Cerebellar cortex (tissue), 1 donor: ENCODE measurements at places on chromosomes 4 and X.
A peak's percentile ranks its signal among the peaks of the same experiment; 100 is the strongest.

DNA sequence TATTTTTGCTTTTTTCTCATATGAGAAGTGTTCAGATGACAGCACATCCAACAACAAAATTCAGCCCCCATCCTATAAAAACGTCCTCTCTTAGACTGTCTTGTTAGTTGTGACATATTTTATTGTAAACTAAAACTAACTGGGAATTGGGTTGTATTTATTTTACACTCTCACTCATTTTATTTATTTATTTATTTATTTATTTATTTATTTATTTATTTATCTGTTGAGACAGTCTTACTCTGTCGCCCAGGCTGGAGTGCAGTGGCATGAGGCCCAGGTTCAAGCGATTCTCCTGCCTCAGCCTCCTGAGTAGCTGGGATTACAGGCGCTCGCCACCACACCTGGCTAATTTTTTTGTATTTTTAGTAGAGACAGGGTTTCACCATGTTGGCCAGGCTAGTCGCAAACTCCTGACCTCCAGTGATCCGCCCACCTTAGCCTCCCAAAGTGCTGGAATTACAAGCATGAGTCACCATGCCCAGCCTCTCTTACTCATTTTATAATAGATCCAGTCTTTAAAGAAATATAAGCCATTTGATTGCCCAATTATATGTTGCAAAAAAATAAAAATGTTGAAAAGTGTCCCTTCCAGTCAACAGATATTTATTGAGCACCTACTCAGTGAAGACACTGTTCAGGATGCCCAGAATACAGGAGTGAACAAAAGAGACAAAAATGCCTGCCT, 44.6 kb downstream of the PALLD start:
- DNase-seq: no peak

DNA sequence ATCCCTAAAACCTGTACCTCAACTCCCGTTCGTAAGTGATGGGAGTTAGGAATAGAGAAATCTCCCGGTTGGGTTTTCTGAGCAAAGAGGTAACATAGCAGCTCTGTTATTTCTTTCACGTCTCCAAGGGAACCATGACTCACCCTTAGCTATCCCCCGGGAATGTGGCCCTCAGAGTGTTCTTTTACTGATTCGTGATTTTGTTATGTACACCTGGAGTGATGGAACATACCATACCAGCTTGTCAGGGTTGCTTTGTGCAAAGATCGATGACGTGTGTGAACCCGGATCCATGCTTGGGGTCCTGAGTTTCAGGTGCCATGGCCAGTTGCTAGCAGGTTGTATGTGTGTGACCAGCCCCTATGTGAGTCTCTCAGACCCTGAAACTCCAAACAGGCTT, 52.6 kb downstream of the HPRT1 start:
- no peak for DNase-seq

DNA sequence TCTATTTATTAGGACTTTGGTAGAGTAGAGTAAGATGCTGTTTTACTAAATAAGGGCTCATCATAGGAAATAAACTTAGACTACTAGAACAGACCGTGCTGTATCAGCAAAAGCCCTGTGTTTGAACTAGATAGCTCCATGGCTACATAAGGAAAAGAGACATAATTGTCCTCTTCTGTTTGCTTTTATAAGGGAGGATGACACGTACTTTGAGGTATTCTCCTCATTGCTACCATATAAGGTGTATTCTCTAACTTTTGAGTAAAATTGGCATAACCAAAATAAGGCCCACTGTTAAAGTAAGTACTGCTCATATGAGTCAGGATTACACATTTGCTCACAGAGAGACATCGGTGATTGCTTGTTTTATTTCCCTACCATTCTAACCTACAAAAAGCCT, 64.3 kb downstream of the PDLIM5 start:
- DNase-seq: no peak

DNA sequence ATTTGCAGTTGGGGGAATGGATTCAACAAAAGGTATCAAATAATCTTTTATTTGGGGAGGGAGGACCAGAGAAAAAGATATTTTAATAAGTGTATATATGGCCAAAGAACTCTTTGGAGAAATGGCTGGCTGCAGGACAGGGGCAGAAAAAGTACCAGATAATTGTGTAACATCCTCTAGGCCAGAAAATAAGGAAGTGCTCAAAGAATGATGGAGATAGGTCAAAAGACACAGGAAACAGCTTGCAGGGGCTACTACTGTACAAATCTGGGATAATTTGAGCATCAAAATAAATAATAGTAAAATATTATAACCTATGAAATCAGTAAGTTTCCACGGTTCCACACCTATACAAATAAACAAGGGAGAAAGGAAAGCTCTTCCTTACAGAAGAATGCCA, 34.8 kb downstream of the KLHL5 start:
- no peak for DNase-seq

GRCh38 chrX:12906046-12906761, at the start of gene TLR8:
Gene TLR8, plus strand, starts transcription at chrX:12906620. Its CDS starts 87 bp downstream, at chrX:12906707.
- DNase-seq: no peak

- DNase-seq: no peak
Observed at GRCh38 chr4:79882806-79883205, 190.2 kb downstream of the ANTXR2 start.

DNA sequence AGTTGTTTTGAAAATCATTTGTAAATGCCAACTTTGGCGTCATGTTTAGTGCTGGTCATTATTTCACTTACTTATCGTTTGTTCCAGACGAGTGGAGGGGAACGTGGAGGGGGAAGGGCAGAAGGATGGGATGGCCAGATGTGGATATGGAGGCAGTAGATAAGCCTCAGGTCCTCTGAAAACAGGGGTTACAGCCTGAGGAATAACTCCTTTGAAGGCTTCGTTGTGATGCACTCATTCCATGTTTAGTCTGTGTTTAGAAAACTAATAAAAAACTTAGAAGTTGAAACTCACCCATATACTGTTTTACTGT, 1.1 kb downstream of the MOB1B start:
- DNase-seq: peak; percentile 19

DNA sequence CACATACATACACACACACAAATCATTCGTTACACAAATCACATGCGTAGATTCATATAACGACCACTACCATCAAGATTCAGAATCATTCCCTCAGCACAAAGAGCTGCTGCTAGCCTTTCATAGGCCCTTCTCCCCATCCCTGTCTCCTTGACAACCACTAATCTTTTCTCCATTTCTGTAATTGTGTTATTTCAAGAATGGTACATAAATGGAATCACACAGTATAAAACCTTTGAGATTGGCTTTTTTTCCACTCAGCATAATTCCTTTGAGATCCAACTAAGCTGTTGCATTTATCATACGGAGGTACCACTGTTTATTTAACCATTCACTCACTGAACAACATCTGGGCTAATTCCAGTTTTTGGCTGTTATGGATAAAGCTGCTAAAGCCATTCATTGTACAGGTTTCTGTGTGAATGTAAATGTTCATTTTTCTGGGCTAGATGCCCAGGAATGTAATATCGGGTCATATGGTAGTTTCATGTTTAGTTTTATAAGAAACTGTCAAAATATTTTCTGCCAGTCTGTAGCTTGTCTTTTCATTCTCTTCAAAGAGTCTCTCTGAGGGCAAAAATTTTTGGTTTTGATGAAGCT, 64.1 kb downstream of the USP11 start:
- DNase-seq: no peak

DNA sequence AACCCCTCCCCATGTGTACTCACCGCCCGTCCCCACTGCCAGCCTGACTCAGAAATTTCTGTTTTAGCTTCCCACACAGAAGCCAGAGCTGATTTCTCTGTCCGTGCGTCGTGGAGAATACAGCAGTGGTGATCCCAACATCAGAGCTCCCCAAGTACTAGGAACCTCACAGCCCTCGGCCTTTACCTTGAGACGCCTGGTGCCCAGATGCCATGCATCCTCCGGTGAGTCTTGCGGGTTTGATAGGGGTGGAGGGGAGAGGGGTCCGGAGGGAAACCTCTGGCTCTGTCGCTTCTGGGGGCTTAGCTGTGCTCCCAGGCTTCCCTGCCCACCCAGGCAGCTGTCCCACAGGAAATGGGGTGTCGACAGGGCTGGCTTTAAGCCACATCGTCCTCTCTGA, 2.1 kb downstream of the LOC101059915 start:
- no peak for DNase-seq

GRCh38 chr4:13980317-13981310, 353.1 kb upstream of the BOD1L1 start:
- DNase-seq: no peak

GRCh38 chrX:136159611-136160025, 12.3 kb downstream of the FHL1 start:
- no peak for DNase-seq

DNA sequence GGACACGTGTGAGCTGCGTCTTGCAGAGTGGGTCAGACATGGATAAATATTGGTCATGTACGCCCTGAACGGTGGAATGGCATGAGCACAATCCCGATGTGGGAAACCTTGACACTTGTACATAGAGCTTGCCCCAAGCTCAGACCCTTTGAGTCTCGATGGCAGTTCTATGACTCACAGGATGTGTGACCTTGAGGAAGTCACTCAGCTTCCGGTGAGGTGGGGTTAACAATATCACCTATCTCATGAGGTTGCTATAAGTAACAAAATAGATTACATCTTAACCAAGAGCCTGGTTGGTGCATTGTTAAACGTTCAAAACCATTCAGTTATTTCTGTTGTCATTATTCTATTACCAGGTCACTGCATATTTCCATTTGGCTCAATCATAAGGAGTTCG, 109.1 kb upstream of the TBL1X start:
- DNase-seq: no peak

GRCh38 chr4:111921714-111922113, 223.5 kb upstream of the FAM241A start:
- DNase-seq: no peak

GRCh38 chrX:118484216-118484903, 11.3 kb upstream of the DOCK11 start:
- no peak for DNase-seq

DNA sequence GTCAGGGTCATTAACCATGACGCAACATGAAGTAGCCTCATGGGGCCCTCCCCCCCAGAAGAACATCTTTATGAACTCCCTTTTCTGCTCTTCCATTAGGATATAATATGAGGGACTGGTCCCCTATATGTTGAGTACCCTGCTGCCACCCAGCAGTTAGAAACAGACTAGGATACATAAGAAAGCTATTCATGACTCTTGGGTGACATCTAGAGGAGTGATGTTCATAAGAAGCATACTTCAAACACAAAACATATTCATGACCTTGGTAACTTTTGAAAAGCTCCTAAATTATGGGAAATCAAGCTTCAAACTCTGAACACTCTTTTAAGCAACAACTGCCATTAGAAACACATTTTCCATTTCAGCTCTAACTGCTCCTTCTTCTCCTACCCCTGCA, 155.2 kb upstream of the SPIN4 start:
- peak; percentile 46 for DNase-seq

GRCh38 chrX:125398959-125399440, 79.3 kb downstream of the TEX13C start:
- no peak for DNase-seq

- DNase-seq: no peak
Observed at GRCh38 chrX:36434522-36434921, 515.0 kb downstream of the CFAP47 start.

GRCh38 chr4:84498935-84499623, at the start of gene NKX6-1:
Gene NKX6-1, minus strand, starts transcription at chr4:84499292. Its CDS starts 1,064 bp downstream, at chr4:84498228.
- no peak for DNase-seq

GRCh38 chr4:72451349-72451748, 117.7 kb downstream of the ADAMTS3 start:
- no peak for DNase-seq

- DNase-seq: peak; percentile 8
Observed at GRCh38 chr4:181281451-181281850, 961.8 kb upstream of the TENM3 start.

- DNase-seq: no peak
Observed at GRCh38 chr4:156326246-156326645, 372.6 kb upstream of the CTSO start.

- no peak for DNase-seq
Observed at GRCh38 chr4:182600856-182601255, 316.3 kb downstream of the DCTD start.

DNA sequence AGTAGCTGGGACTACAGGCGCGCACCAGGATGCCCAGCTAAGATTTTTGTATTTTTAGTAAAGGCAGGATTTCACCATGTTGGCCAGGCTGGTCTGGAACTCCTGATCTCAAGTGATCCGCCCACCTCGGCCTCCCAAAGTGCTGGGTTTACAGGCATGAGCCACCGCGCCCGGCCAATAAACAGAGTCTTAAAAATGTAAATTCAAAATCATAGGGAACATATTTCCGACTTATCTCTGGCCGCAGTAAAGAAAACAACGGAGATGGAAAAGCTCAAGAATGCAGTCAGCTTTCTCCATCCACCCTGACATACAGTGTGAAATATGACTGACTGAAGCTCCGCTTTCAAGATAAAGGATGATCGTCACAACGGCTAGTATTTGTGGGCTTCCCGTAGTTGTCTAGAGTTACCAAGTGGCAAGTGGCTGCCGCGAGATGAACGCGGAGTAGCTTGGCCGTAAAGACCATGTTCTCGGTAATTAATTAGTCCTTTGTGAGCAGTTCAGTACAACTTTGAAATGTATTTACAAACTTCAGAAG, 495.1 kb upstream of the FAT1 start:
- no peak for DNase-seq

DNA sequence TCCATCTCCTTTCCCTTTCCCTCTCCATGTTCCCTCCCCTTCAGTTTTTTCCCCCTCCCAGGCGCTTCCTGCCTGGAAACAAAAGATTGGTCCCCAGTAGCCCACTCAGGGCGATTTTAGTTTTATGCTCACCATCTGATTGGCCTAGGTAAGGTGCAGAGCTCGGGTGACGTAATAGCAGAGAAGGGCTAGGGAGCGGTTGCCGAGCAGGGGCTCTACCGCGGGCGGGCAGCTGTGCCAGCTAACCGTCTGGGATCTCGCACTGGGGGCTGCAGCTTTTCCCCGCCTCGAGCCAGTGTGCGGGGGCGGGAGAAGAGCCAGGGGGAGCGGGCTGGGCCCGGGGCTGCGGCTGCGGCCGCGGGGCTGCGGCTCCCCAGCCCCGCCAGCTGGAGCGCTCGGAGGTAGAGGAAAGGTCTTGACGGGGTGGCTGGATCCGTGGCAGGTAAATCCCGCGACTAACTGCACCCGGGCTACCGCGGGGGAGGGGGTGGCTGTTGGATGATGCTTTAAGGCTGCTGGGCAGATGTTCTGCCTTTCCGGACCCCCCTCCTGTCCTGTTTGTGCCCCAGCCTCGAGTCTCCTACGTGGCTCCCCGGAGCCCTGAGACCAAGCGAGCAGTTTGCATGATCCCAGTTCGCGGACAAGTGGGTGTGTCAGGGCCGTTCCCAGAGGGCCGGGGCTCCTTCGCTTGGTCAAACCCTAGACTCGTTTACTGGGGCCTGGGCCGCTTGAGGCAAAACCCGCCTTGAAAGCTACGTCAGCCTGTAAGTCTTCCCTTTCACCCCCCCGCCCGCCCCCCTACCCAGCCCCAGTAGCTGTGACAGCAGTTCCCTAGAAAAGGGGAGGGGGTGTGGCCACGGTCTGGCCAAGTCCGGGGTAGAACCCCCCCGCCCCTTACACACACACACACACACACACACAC, at the start of gene PAK3:
Gene PAK3 (plus strand): TSS at position 218 of the 922 bp plus-strand sequence. CDS start 26,913 bp downstream, outside the sequence.
- peak; percentile 40 for DNase-seq

DNA sequence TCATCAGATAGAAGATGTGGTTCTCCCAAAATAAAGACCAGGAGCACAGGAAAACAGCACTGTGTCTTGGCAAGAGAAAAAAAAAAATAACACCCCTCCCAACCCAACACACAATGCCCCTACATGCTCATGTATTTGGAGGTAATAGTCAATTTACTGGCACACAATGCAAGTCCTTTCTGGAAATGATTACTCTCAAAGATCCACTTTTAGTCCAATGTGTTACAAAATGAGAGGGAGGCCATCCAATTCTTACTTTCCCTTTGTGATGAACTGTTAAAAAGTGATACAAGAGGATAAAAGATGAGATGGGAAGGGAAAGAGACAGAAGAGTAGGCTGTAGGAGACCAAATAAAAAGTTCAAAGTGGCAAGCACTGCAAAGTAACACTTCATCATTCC, 180.3 kb upstream of the DKK2 start:
- DNase-seq: no peak
